ENCODE measurements at places on chromosomes 12 and 14.
A peak's percentile ranks its signal among the peaks of the same experiment; 100 is the strongest.

- no peak for DNase-seq
Observed at GRCh38 chr12:3647504-3647903, 105.4 kb downstream of the CRACR2A start.

DNA sequence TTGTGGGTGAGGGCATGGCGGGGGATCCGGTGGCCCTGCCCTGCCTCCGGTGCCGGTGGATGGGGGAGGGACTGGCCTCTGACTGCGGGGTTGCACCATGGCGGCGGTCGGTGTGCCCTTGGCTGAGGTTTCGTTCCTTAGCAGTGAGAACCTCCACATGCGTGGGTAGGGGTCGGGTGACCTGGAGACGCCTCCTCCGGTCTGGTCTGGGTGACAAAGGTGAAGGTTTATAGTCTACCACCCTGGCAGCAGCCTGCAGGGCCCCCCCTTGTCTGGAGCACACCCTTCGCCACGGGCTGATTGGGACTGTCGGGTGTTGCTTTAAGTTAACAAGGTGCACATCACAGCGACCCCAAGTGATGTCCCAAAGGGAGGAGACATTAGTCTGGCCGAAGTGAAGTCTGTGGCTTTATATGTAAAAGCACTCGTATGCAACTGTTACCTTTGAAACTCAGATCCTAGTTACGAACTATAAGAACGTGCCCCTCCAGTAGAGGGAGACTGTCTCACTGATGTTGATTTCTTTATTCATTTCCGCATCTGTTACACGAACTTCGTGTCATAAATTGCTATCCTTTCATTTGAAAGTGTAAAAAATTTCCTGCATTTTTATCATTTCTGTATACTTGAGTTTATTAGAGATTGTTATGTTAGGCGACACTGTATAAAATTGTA lies 74.4 kb downstream of the WDR20 start:
- no peak for DNase-seq

GRCh38 chr14:74350928-74351323 lies 2.7 kb downstream of the VRTN start:
- DNase-seq, result no peak

GRCh38 chr14:31950764-31951637 lies 126.1 kb upstream of the ARHGAP5 start:
- DNase-seq, result peak; percentile 68

- DNase-seq, result no peak
Observed at GRCh38 chr12:55937981-55938380, 7.0 kb downstream of the DGKA start.

GRCh38 chr12:46065412-46066166 lies 75.2 kb upstream of the SCAF11 start:
- DNase-seq, result no peak

- no peak for DNase-seq
Observed at GRCh38 chr12:110658878-110659277, 30.0 kb downstream of the HVCN1 start.

- DNase-seq, result no peak
Observed at GRCh38 chr14:69101331-69101826, 51.5 kb downstream of the DCAF5 start.

DNA sequence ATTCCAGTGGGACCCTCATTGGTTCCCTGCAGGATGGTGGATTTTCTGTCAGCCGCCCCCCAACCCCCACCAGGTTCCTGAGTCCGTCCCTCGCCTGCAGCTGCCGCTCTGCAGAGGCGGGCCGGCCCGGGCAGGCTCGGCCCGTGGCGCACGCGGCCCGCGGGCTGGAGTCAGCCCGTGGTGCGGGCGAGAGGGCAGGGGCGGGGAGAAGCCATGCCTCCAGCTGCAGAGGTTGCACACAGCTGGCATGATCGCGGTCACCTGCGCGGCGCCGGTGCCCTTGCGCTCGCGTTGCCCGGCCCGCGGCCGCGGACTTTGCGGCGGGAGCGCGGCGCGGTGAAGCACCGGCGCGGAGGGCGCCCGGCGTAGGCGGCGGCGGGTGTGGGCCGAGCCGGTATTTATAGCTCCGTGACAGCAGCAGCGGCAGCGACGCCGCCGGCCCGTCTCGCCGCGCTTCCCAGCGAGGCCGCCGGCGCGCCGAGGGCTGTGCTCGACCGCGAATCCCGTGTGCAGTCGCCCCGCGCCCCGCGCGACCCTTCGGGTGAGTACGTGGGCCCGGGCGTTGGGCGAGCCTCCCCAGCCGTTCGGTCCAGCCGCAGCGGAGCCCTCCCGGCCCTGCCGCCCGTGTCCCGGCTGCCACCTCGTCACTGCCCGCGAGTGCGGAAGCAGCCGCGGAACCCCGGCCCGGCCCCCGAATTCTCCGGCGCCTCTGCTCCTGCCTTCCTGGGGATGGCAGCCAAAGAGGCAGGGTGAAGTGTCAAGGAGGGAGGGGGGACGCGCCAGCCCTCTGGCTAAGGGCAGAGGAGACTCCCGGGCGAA lies at the start of gene TMEM117:
TSS of gene TMEM117 (plus strand) at position 426 of the 819 bp plus-strand sequence.
- peak; percentile 79 for DNase-seq

- DNase-seq, result no peak
Observed at GRCh38 chr12:93237235-93237915, 140.3 kb upstream of the NUDT4 start.

DNA sequence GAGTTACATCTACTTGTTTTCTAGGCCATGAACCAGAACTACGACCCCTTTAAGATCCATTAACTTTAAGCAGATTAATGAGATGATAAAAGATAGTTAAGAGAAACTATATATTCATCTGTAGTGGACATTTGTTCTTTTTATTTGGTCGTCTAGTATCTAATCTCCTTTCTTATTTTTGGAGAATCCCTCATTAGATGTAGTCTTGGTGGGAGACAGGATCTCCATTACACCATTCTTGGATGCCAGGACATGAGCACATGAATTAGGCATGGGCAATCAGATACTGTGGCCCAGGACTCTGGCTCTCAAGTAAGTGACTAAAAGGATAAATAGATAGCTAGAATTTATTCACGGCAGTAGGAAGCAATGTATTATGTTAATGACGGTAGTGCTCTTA lies 245.0 kb downstream of the ATP23 start:
- DNase-seq, result no peak

- DNase-seq, result no peak
Observed at GRCh38 chr14:104224131-104224505, 85.7 kb downstream of the KIF26A start.

DNA sequence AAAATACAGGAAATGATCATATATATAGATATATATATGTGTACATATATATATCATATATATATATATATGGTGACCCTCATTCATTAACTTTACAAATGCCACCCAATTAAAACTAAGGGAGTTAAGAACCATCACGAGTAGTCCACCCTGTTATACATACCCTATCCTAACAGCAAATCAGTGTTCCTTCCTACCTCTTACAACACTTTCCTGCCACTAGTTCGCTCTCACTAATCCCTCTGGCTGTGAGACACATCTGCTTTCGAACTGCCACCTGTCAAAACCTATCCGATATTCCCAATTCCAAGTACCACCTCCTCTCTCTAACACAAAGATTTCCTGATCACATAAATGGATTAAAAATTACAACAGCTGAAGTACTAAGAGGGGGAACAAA lies 100.5 kb downstream of the EEA1 start:
- no peak for DNase-seq

GRCh38 chr14:23517650-23518326 lies 33.8 kb downstream of the ZFHX2 start:
- DNase-seq, result no peak

DNA sequence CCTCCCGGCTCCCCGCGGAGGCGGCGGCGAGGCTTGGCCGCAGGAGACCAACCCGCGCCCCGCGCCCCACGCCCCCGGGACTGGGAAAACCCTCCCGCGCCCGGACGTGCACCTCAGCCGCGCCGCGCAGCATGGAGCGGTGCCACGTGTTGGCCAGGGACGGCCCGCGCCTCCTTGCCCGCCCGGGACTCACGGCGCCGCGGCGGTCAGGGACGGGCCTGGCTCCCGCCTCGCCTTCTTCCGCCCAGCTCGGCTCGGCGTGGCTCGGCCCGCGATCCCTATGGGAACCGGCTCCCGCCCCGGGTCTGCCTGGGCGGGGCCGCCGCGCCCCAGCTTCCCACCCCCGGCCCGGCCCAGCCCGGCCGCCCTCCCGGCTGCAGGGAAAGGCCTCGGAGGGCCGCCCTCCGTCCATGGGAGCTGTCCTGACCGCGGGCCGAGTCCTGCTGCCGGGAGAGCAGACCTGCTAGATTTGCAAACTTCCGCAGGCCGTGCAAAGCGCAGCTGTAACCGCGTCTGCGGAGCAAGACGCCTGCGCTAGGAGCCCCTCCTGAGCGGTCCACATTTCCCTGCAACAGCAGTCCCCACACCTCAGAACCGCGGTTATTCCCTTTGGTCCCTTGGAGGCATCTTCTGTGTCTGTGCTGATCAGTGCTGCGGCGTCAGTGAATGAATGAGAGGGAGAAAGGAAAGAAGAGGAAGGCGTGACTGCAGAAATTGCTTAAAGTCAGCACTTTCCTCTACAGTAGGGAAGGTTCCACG lies at the start of gene CDKL1:
TSS of gene CDKL1 (minus strand) at position 251 of the 759 bp plus-strand sequence. CDS start 1,013 bp downstream, outside the sequence.
- peak; percentile 83 for DNase-seq

- DNase-seq, result no peak
Observed at GRCh38 chr14:94365624-94366023, 22.8 kb downstream of the SERPINA1 start.

DNA sequence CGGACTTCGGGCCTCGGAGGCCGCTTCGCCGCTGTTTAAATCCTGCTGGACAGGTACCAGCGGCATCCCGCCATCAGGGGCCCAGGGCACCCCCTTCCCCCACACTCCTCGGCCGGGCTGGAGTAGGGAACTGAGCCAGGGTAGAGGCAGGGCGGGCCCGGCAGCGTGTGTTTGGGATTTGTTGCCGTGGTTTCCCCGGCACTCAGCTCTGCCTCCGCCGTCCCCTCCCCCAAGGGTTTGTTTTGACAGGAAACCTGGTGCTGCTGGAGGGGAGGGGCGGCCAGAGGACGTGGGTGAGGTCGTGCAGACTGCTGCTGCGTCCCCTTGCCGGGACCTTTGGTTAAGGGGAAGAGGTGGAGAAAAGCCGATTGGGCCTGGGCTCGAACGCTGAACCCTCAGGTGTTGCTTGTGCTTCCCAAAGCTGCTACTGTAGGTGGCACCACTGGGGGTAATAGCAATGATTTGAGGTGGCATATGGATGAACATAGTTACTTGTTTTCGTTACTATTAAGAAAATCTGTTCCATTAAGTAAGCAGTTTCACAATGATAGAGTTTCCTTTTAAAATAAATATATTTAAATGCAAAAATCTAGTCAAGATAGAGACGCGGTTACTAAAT lies 778 bp downstream of the TCP11L2 start:
- DNase-seq, result peak; percentile 95

GRCh38 chr14:36827861-36828260 lies 166.2 kb downstream of the PAX9 start:
- DNase-seq, result no peak

GRCh38 chr14:35879654-35880249 lies 53.6 kb downstream of the BRMS1L start:
- no peak for DNase-seq

DNA sequence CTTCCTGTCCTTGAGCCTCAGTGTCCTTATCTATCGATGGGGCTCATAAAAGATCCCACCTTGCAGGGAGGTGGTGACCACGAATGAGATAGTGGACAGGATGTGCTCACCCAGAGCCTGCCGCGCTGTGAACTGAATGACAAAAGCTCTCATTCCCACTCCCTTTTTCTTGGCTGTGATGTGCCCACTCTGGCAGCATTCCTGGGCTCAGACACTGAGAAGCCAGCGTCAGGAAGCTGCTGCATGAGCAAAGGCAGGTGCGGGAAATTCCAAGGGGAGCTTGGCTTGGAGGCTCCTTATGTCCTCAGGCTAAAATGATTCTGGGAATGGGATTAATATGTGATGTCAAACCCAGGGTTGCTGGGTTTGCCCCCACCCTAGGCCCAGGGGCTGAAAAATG lies 61.6 kb downstream of the EFCAB11 start:
- DNase-seq, result no peak

GRCh38 chr12:26810330-26810729 lies 22.7 kb downstream of the ITPR2 start:
- no peak for DNase-seq

- DNase-seq, result no peak
Observed at GRCh38 chr12:9361879-9362326, 153.7 kb upstream of the PZP start.

DNA sequence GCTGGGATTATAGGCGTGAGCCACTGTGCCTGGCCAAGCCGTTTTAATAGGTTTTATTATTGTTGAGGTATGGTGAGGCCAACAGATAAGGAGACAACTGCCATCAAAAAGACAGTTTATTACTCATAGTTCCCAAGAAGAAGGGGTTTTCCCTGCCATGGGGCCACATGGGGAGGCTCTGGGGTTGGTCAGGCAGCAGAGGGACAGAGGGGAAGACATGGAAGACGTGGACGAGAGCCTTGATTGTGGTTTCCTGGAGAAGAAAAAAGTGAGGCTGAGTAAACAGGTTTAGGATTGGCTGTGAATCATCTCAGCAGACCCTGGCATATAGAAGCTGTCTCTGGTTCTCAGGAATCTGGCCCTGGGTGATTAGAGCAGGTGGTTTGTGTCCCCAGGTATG lies 69.9 kb downstream of the FOXN4 start:
- DNase-seq, result no peak

DNA sequence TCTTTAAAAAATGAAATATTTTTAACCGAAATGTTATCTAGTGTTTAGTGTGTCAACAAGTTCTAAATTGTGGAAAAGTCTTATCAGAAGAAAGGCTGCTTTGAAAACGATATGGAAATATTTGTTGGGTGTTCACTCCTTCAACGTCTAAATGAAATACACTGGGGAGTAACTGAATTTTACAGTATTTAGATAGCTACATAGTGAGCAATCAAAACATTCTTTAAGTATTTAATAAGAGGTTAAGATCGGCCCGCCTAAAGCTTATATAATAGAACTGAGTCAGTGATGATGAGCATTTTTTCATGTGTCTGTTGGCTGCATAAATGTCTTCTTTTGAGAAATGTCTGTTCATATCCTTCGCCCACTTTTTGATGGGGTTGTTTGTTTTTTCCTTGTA lies 228.3 kb downstream of the RAD51B start:
- DNase-seq, result no peak

DNA sequence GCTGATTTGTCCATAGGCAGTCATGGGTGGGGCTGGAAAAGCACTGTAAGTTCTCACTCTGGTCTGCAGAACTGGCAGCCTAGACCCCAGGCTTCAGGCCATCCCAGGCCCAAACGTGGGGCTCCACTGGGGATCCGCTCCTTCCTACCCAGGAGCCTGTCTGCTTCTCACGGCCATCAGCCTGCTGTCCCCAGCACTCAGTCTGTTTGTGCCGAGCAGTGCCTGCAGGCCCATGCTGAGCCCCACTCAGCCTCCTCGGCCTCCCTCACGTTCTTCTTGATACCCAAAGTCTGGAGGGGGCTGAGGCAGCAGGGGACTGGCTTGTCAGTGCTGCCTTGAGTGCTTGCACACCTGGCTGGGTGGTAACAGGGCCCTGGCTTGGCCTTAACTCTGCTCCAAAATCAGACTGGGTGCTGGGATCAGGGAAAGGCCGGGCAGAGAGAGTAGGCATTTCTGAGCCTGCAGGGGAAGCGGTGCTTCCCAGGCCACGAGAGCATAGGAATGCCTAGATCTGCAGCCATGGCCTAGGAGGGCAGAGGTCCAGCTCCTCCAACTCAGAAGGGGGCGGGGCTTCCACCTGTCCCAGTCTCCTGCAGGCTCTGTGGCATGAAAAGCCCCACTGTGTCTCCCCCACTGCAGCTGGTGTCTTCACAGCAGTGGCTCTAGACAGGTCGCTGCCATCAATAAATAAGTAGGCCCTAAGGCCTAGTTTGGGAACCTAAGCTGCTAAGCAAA lies 772.4 kb upstream of the FBXO33 start:
- DNase-seq, result no peak

Data from ecto neural progenitor cell (in vitro differentiated cells).